ENCODE measurements at places on chromosomes 4 and X.

- DNase-seq, result no peak
Observed at GRCh38 chrX:129529685-129530281, 6.5 kb upstream of the SMARCA1 start.

DNA sequence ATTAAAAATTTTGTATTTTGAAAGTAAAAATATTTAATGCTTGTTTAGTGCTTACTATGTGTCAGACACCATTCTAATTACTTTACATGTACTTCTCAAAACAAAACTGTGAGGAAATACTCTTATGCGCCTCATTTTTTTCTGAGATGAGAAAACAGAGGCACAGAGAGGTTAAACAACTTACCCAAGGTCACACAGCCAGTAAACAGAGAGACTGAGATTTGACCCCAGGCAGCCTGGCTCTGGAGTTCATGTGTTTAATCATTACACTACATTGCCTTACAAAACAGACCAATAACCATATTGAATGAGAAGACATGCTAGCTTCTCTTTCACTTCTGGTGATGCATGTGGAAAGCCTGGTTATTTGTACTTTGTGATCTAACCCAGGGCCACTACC lies 86.3 kb downstream of the IGSF1 start:
- DNase-seq, result no peak

- DNase-seq, result no peak
Observed at GRCh38 chr4:165953181-165953580, 80.1 kb downstream of the TLL1 start.

DNA sequence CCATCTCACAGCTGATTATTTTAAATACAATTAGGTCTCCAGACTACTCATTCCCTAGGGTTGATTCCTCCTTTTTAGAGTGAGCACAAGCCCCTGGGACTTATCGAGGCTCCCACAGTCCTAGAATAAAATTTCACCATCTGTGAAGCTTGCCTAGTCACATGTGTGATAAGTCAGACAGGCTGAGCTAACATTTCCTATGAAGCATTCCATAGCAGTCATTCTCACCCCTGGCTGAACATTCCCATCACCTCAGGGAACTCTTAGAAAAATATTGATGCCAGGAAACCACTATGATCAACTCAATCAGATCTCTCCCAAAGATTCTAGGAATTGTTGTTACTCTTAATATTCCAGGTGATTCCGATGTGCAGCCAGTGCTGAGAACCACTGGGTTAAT lies 37.7 kb downstream of the ARHGEF9 start:
- no peak for DNase-seq

Measured in HuH-7 (cell line).